ENCODE measurements at places on chromosomes 13 and 19. TPM values are rescaled to one million over a fixed set of nuclear protein-coding genes. Genes with fewer than 3 reads are reported as not detected.

- no peak overlapping the region for H3K27ac ChIP-seq
- DNase-seq: no peak
- H3K4me1 ChIP-seq: no peaks in the 10 kb centered on the region
- no peaks in the 10 kb centered on the region for H3K36me3 ChIP-seq
- H3K27me3 ChIP-seq: no peaks in the 10 kb centered on the region
Measured at GRCh38 chr13:39779337-39780265, 124.1 kb downstream of the COG6 start.

DNA sequence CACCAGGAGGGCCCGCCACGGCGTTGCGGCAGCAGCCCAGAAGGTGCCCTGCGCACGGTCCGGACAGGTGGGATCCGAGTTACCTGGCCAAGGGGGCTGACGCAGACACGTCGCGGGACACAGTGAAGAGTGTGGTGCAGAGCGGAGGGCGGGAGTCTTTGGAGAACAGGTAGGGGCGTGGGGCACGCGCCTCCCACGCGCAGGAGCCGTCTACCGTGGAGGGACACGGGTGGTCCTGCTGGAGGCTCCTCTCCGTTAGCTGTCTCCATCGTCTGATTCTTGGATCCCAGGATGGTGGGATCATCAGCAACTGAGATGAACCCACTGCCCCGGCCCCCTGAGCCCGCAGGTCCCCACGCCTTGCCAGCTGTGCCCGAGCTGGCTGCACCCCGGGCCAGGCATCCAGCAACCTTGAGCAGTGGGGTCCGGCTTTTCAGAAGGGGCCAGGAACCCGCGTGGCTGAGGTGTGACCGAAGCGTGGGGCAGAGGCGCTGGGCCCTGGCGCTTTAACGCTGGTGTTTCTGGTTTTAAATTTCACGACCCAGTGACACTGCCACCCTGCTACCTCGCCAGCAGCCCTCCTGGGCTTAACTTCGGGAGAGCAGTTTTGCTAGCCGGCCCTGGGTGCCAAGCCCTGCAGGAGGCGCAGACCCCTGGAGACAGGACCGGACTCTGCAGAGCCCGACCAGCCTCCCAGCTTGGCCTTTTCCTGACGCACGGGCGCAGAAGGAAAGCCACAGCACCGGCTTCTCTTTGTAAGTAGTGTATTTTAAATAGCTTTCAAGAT lies 7.3 kb downstream of the FGF22 start:
- H3K36me3 ChIP-seq: peaks cover 8% of the 10 kb centered on the region
- H3K27ac ChIP-seq: no peak overlapping the region
- no peak overlapping the region for H3K4me3 ChIP-seq
- DNase-seq: no peak
- no peaks in the 10 kb centered on the region for H3K27me3 ChIP-seq

GRCh38 chr13:77749344-77749880 lies 51.9 kb downstream of the SLAIN1 start:
- no peak overlapping the region for H3K4me3 ChIP-seq
- no peak for DNase-seq
- H3K36me3 ChIP-seq: peaks cover under 1% of the 10 kb centered on the region
- no peaks in the 10 kb centered on the region for H3K27me3 ChIP-seq

The PBX4 gene
- total RNA-seq: 0.17 TPM

- H3K4me3 ChIP-seq: peak overlapping the region; percentile 93
- no peaks in the 10 kb centered on the region for H3K27me3 ChIP-seq
- DNase-seq: peak; percentile 77
- H3K4me1 ChIP-seq: no peaks in the 10 kb centered on the region
- peak overlapping the region; percentile 81 for H3K27ac ChIP-seq
- peaks cover 2% of the 10 kb centered on the region for H3K36me3 ChIP-seq
Measured at GRCh38 chr19:58279042-58279924, 528 bp downstream of the ZNF8 start.

GRCh38 chr13:102392481-102393209 lies 9.2 kb downstream of the FGF14 start:
- no peak for DNase-seq
- H3K4me3 ChIP-seq: no peak overlapping the region
- no peak overlapping the region for H3K27ac ChIP-seq
- no peaks in the 10 kb centered on the region for H3K27me3 ChIP-seq
- H3K36me3 ChIP-seq: no peaks in the 10 kb centered on the region

GRCh38 chr13:40777166-40777808 lies 6.3 kb upstream of the MRPS31 start:
- H3K27me3 ChIP-seq: no peaks in the 10 kb centered on the region
- H3K4me1 ChIP-seq: no peaks in the 10 kb centered on the region
- DNase-seq: no peak
- no peaks in the 10 kb centered on the region for H3K36me3 ChIP-seq
- peak overlapping the region; percentile 57 for H3K4me3 ChIP-seq

The AMER2 gene
- total RNA-seq: not detected
